ENCODE measurements at places on chromosomes 11 and 22.

GRCh38 chr11:127866109-127866508, 721.2 kb downstream of the ETS1 start:
- DNase-seq: no peak

GRCh38 chr11:13358596-13359270, 81.1 kb downstream of the BMAL1 start:
- DNase-seq: no peak

DNA sequence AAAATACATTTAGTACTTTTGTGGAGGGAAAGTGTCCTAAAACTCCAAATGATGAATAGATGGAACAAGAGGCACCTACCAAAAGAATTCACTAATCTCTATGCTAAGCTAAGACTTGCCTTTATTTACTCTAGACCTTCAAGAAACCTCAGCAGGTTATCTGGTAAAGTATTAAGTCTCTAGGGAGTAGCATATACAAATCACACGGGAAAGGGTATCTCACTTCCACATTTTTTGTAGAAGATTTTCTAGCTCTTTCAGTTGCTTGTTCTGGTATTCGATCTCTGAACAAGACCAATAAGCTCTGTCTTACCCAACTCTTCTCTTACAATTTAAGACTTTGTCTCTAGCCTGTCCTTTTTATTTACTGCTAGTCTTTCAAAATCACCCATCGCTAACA, 18.1 kb upstream of the CADM1 start:
- DNase-seq: no peak

DNA sequence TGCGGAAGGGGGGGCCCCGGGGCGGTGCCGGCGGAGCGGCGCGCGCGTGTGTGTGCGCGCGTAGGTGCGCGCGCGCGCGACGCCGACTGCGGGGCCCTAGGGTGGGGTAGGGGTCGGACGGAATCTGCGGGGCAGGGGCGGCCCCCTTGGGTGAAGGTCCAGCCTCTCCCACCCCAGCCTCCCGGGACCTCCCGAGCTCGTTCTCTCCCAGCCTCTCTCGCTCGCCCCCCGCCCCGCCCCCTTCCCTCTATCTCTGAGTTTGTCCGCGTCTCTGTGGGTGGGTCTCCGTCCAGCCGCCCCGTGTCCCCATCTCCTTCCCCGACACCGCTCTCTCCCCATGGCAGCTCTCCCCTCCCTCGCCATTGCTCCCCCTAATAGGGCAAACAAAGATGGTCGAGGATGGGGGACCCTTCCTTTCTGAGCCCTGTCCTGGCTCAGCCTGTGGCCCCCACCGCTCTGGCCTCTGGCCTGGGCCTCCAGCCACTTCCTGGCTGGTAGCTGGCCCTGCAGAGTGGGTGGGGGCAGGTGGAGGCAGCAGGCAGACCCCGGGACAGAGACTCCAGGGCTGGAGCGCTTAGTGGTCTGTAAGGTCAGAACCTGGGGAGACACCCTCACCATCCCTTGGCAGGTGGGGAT, 33.0 kb upstream of the PRR5 start:
- DNase-seq: no peak

DNA sequence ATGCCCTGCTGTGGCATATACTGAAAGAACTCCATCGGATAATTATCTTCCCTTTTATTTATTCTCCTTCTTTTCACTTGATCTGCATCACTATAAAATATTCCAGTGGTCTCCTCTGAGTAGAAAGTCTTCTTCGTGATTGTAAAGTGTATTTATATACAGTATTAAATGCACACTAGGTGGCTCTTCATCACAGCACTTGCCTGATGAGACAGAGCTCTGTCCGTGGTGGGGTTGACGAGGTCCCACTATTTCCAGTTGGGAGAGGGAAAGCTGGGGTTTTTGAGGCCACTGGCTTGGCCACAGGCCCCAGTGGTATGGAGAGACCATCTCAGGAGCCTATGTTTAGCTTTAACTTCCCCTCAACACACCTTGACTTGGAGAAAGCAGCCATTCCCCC, 31.6 kb upstream of the ZBTB16 start:
- no peak for DNase-seq

DNA sequence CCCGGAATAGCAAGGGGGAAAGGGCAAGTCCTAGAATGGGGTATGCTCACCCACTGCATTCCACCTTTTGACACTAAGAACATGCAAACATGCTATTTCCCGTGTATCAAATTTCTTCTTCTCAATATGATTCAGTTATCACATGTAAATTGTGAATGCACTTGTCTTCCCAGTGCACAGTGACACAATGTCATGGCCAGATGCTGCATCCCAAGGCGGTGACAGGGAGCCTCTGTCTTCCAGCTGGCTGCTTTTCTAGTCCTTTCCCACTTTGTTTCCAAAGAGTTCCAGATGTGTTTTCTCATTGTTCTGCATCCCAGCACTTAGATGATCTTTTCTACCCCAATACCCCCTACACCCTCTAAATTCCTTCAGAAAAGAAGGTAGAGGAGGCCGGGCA, 12.4 kb downstream of the SLC25A18 start:
- no peak for DNase-seq

DNA sequence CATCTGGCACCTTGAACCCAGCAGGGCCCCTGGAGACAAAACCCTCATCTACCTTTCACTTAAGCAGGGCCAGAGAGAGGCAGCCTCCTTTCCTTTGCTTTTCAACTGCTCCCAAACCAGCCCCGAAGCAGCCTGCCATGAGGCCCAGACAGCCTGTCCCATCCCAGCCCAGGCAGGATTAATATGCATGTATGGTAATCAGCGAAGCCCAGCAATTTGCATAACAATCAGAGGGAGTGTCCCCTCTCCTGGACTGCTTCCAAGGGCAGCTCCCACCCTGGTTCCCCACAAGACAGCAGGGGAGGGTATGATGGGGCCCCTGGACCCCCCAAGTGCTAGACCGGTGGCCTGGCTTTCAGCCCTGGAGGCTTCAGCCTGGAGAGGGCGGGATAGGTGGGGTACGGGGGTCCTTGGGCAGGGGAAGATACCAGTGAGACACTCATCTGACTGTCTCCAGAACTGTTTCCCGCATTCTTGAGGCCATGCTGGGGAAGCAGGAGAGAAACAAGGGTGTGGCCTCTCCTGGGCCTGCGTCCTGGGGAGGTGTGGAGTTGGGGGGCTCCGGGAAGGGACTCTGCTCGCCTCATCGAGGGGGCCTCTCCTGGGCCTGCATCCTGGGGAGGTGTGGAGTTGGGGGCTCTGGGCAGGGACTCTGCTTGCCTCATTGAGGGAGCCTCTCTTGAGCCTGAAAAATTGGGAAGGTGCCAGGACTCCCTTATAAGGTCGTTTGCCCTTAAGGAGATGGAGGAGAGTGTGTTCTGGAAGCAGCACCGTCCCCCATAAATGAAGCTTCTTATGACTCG, 93.2 kb upstream of the PRR5 start:
- no peak for DNase-seq

DNA sequence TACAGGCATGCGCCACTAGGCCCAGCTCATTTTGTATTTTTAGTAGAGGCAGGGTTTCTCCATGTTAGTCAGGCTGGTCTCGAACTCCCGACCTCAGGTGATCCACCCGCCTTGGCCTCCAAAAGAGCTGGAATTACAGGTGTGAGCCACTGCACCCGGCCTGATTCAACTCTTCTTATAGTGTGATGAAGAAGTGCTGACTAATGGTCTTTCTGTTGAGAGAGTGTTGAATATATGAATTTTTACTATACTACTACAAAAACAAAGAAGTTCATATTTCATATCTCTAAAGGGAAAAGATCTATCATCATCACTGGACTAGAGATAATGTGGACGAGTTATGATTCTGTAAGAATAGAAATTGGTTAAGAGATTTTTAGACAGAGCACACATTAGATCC, 320.1 kb downstream of the SOX6 start:
- DNase-seq: no peak

DNA sequence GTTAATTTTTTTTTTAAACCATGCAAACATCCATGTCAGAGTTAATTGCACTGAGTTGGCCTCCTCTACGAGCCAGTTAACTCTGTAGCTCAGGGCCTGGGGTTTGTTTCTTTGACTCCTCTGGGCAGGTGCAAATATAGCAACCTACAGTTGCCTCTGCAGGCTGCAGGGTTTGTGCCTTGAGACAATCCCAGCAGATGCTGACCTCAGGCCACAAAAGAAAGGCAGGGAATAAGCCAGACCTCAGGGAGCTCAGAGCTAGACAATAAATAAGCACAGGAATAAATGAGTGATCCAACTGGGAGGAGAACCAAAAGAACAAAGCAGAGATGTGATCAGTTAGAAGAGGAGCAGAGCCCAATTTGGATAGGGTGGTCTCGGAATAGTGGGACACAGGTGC, 390.8 kb downstream of the SHANK2 start:
- DNase-seq: no peak

- DNase-seq: no peak
Observed at GRCh38 chr11:2997406-2997805, 5.3 kb upstream of the NAP1L4 start.

DNA sequence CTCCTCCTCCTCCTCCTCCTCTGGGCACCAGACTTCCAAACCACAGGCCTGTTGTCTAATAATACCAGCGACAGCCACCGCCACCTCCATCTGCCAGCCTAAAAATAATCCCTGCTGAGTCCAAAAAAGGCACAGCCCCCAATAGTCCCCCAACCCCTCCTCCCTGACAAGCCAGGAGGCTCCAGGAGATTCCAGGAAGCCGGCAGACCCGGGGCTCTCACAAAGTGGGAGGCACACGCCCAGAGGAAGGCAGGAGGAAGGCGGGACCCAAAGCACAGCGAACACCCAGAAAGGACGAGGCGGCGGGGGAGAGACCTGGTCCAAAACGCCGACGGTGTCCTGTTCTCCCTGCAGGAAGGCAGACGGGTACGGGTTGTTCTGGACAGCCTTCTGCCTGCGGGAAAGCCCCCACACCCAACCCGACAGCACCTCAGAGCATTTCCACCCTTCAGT, 5.9 kb downstream of the IGSF9B start:
- DNase-seq: no peak

DNA sequence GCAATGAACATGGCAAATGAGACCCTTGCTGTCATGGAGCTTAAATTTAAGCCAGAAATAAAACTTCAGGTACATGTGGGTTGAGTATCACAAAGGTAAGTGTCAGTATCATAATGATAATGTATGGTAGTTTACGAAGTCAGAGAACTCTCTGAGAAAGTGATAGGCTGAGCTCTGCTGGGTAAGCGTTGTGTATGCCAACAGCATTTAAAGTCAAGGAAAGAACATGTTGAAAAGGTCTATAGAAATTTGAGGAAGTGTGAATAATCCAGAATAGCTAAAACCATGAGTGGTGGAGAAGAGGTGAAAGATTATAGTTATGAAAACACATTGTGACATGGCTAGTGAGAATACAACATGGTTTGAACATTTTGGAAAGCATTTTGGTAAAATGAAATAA, 17.4 kb upstream of the CTSC start:
- no peak for DNase-seq

DNA sequence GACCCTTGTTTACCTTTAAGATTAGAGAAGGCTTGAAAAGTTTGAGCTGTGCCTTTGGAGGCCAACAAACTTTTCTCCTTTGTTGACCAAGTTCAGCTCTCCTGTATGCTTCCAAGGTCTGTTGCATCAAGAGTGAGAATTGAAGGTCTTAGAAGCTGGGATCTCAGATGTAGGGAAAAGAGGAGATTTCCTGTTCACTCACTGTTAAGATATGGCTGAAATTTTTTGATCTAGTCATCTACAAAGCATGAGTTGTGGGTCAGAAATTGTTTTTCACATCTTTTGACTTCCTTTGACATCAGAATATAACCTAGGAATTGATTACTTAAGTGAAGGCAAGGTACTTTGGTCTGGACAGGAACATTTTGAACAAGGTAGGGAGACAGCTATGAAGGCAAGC, 12.1 kb downstream of the OR51B4 start:
- no peak for DNase-seq

DNA sequence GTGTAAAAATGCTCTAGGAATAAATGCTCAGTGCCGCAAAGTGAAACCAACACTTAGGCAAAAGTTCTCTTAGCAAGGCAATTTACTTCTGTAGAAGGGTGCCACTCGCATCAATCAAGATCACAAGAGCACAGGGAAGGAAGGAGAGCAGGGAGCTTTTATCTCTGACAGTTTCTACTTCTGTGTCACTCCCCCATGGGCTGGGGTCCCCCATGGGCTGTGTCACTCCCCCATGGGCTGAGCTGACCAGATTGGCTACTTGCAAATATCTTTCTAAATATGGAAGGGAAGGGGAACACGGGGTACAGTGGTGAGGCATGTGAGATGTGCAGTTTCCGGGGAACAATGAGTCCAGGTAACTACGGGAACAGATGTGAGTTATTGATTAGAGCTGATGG, 397 bp downstream of the OR52N2 start:
- no peak for DNase-seq

DNA sequence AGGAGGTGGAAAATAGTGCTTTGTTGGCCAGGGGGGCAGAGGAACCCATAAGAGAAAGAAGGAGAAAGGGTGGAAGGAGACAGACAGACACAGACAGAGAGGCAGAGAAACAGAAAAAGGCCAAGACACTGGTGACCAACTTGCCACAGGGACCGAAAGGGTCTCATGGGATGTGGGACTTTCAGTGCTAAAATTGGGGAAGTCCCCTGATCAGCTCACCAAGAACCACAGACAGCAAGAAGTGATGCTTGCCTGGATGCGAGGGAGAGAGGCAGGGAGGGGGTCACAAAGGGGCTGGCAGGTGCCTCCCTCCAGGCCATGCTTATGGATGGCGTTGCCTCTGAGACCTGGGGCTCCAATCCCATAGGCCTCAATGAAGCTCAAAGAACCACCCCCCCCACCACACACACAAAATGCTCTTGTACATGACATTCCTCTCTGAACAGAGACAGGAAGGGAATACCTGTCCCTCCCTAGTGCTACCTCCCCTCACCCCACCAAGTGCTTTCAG, 413.4 kb downstream of the MN1 start:
- no peak for DNase-seq

- no peak for DNase-seq
Observed at GRCh38 chr11:1625541-1625940, 3.6 kb upstream of the KRTAP5-4 start.

DNA sequence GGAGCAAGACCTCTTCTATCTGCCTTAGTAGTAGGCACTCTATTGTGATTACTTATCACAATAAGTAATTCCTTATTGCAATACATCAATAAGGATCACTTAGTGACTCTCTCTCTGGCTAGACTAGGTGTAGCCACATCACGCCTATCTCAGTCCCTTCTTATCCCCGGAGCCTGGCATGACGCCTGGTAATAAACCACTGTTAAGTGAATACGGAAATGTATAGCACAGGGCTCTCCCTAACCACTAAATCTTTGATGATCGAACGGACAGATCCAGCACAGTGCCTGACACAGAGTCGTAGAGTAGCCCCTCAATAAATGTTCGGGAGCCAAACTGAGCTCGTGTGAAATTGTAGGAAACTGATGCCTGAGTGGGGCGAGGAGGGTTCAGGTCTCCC, 143.3 kb downstream of the FBXO7 start:
- no peak for DNase-seq

DNA sequence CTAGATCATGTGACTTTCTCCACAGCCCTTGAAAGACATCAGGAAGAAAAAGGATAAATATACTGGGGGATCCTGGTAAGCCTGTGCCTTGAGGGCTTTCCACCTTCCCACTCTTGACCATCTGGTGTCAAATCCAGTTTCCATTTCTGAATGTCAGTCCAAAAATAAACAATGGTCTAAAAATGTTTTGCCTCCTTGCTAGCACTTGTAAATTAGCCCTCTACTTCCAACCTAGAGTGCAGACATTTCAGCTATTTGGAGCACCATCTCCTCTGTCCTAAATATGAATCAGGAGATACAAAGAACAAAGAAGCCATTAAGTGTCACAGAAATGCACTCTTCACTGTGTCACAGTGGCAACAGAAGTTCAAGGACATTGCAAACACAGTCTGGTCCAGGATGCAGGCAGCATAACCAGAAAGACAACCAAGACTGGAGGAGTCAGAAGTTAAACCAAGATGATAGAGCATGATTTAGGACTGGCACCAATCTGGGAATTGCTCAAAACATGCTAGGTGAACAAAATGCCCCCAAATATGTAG, 88.1 kb downstream of the CCDC34 start:
- DNase-seq: no peak
